ENCODE measurements at places on chromosomes 5 and 9.

GRCh38 chr9:99244344-99245260 lies 22.5 kb downstream of the SEC61B start:
- no peak for DNase-seq

- DNase-seq = no peak
Observed at GRCh38 chr5:34041247-34041972, 1.6 kb downstream of the C1QTNF3 start.

DNA sequence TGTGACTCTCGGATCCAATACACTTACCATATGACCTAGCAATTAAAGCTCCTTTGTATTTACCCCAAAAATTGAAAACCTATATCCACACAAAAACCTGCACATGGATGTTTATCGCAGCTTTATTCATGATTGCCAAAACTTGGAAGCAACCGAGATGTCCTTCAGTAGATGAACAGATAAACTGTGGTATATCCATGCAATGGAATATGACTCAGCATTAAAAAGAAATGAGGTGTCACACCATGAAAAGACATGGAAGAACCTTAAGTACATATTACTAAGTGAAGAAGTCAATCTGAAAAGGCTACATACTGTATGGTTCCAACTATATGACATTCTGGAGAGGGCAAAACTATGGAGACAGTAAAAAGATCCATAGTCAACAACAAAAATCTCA lies 82.0 kb upstream of the PHF24 start:
- DNase-seq = no peak

DNA sequence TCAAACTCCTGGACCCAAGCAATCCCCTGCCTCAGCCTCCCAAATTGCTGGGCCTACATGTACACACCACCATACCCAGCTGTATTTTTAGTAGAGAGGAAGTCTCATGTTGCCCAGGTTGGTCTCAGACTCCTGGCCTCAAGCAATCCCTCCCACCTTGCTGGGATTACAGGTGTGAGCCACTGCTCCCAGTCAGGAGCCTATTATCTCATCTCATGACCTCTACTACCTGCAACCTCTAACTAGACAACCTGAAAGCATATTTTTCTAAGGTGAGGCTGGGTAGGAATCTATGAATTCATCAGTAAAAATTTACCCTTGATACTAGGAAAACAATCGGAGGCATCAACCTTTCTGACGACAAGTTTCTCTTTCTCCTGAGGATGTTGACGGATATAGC lies 10.0 kb downstream of the FAM13B start:
- DNase-seq = no peak

GRCh38 chr5:31478901-31479300 lies 53.0 kb downstream of the DROSHA start:
- peak; percentile 1 for DNase-seq

DNA sequence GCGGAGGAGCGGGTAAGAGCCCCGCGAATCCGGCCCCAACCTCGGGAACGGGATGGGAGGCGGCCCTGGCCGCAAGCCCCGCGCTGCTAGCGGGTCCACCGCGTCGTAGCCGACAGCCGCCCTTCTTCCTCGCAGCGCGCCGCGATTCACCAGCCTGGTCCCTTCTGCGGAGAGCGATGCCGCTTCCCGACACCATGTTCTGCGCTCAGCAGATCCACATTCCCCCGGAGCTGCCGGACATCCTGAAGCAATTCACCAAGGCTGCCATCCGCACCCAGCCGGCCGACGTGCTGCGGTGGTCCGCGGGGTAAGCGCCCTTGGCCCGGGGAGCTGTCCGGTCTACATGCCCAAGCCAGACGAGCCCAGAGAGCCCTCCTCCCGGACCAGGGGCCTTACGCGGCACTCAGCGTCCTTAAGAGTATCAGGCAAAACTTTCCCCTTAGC lies 335 bp downstream of the ROPN1L start:
- DNase-seq = no peak

GRCh38 chr9:136640171-136641111 lies 22.3 kb upstream of the EGFL7 start:
- no peak for DNase-seq

DNA sequence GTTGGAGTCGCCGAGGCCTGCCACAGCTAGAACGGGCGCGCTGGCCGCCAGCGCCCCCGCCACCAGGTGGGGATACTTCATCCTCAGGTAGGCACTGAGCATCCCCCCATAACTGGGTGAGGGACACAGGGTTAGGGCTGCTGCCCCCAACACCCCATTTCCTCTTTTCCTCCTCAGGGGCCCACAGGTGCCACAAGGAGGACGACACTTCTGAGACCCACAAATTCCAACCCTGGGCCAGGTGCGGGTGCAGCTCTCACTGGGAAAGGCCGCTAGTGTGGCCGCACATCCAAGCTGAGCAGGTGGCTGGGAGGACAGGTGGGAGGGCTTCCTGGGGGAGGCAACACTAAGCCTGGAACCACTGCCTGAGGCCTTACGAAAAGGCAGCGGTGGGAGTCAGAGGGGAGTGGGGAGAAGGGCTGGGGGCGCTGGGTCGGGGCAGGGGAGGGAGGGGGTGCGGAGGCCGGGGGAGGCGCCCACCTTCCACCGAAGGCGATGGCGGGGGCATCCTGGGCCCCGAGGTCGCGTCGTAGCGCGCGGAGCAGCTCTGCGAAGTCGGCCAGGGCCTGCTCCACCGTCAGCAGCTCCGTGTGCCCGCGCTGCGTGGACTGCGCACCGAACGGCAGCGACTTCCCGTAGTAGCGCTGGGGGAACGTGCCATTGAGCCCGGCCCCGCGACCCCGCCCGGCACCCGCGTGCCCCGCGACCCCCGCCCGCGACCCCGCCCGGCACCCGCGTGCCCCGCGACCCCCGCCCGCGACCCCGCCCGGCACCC lies 961 bp downstream of the DPP7 start:
- no peak for DNase-seq

DNA sequence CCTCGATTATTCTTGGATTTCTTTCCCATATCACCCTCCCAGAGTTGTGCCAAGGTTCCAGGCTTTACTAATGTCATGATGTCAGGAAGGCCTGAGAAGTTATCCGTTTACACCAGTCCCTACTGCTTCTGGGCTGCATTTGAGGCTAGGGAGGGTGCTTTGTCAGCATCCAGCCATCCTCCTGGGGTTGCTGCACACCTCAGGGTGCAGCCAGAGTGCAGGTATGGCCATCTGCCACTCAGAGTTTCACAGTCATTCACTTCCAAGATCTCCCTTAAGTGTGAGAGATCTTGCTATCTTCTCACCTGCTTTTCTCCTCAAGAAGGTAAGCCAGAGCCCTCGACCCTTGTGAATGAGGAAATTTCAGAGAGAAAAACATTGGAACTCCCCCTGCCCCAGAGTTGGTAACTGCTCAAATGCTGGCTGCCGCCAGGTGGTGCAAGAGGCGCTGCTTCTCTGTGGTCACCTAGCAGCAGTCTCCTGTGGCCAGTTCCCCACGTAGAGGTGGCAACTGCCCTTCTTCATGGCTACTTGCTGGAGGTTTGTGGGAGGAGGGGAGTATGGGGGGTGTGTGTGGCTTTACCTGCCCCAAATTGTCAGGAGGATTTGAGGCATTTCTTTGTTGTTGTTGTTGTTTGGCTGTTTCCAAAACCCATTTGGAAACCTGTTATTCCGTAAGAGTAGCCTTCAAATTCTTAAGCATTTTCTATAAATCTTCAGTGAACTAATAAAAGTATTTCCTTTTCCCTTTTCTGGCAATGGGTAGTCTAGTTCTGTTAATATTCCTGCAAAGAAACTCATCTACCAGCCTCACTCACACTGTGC lies 259.6 kb upstream of the DMRT1 start:
- DNase-seq = no peak

DNA sequence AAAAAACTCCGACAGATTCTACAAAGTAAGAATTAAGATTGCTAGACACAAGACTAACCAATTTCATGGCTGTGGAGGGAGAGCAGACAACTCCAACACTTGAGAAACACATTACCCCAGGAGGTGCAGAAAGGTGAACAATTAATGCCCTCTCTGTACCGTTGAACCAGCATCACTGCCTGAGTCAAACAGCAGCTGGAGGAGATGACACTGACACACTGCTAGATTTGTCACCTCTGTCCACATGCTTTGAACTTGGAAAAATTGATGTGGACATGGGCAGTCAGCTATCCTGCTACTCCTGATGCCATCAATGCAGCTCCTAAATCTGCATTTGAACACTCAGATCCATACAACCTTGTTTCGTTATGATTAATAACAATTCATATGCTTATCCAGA lies 51.7 kb downstream of the GPBP1 start:
- DNase-seq = no peak

DNA sequence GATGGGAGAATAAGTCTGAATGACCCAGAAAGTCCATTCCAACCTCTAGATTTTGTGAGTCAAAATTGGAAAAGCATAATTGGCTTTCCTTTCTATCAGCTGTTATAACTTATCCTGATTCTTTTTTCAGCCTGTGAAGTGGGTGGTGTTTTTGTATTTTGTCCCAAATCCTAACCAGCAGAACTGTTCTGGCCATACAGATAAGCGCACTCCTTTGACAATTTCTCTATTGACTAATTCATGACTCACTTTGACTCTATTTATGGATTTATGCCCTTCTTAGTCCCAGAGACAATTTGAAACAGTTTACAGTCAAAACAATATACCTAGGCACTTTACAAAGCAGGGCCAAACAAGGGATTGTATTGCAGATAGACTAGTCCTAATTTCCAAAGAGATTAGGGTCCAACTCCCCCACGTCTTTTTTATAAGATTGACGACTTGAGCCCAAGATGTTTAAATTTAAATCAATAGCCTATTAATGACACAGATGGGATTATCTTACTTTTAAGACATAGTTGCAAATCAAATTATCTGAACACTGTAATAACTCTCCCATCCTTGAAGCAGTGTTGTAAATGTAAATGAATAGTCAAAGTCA lies 301.7 kb upstream of the SEMA6A start:
- no peak for DNase-seq

DNA sequence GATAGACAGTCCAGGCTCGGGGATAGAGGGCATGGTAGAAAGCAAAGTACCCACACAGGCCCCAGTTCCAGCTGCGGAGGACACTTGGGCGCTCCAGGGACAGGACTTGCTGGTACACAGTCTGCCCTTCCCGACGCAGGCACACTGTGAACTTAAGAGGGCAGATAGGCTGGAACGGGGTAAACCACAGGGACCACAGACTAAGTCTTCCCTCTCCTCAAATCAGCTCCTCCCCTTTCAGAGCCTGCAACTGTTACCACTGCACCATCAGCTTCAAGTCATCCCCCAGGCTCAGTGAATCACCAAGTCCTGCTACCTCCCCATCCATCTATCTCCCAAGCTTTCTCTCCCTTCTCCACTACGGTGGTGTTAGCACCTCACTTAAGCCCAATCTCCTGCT lies 7.3 kb downstream of the GBA2 start:
- no peak for DNase-seq

- no peak for DNase-seq
Observed at GRCh38 chr9:111916234-111916645, 19.6 kb downstream of the UGCG start.

GRCh38 chr5:169941542-169941941 lies 38.8 kb downstream of the INSYN2B start:
- DNase-seq = no peak

DNA sequence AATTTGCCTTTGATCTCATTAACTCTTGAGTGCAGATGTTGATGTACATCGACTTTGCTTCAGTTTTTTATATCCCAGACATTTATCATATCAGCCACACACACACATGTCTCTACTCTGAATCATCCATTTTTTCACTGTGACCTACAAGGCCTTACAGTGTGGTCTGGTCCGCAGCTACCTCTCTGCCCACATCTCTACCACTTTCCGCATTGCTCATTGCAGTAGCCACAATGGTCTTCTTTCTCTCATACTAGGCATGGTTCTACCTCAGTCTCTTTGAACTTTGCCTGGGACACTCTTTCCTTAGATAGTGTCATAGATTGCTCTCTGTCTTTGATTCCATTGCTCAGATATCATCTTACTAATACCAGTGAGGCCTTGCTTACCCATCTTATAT lies 87.9 kb upstream of the FSD1L start:
- no peak for DNase-seq

- DNase-seq = no peak
Observed at GRCh38 chr5:136202469-136203205, 9.7 kb upstream of the SMIM32 start.

GRCh38 chr5:141560725-141561483 lies 57.9 kb downstream of the DIAPH1 start:
- no peak for DNase-seq

GRCh38 chr9:83060556-83060955 lies 2.4 kb downstream of the RASEF start:
- DNase-seq = no peak

DNA sequence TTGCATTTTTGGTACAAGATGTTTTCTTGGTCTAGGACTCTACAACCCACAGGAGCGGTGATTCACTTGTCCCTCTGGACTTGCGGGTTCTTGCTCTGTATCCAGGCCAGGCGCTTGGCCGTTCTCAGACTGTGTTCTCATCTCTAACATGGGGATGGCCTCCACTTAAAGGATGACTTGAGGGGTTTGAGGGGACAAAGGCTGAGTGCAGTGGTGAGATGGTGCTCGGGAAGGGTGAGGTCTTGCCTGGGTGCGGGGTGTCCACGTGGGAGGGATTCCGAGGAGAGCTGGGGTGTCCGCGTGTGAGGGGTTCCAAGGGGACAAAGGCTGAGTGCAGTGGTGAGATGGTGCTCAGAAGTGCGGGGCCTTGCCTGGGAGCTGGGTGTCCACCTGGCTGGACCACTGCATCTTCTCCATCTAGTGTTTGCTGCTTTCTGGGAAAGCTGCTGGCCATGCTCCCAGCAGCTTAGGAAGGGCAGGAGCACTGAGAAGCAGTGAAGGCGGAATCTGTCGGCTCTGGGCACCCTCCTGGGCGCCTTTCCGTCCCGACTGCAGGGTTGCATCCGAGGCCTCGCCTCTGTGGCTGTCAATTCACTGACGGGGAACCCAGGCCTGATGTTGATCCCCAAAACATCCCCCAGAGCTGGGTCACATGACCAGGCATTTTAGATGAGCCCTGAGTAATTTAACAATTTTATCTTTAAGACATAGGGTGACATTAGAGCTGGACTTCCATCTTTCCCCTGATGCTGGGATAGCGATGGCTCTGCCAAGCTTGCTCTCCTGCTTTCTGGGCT lies 280.5 kb upstream of the IRX4 start:
- no peak for DNase-seq
